ENCODE measurements at places on chromosomes 2 and 18.

DNA sequence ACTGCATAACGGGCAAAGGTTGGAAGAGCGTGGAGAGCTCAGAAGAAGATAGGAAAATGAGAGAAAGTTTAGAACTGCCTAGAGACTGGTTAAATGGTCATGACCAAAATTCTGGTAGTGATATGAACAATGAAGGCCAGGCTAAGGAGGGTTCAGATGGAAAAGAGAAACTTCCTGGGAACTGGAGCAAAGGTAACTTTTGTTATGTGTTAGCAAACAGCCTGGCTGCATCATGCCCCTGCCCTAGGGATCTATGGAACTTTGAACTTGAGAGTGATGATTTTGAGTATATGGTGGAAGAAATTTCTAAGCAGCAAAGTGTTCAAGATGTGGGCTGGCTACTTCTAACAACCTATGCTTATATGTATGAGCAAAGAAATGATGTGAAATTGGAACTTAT, 44.4 kb upstream of the SPATS2L start:
- no peak for DNase-seq

DNA sequence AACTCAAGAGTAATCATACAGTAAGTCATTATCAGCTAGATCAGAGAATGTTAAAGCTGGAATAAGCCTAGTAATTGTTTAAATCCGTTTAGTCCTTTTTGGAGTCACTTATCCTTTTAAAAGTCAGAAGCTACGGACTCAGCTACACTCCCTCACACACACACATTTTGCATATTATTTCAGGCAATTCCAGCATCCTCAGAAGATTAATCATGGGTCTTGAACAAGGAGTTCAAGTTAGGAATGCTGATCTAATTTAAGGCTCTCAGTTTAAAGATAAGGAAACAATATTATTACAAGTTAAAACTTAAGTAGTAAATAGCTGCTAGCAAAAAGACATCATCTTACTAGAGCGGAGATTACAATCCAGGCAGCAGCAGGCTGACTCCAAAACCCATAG, 74.3 kb downstream of the GTF3C3 start:
- DNase-seq, result no peak

DNA sequence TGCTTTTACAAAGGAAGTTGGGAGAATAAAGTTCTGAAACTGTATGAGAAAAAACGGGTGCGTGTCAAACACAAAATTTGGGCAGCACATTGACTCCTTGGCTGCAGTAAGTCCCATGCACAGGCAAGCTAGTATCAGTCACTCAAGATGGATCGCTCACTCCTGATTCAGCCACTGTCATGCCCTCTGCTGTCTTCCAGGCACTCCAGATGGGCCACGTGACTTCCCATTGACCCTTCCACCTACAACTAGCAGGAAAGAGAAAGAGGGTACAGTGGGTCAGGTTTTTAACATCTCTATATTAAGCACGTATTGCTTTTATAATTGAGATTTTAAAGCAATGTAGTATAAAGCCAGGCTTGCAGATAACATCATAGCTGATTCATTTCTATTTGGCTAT, 8.6 kb downstream of the ARHGEF33 start:
- no peak for DNase-seq

GRCh38 chr18:52992041-52992440, 652.0 kb downstream of the DCC start:
- no peak for DNase-seq

All from M059J (cell line).